Suppressor macrophage treated with lipopolysaccharide for 4 hours (primary cell): ENCODE measurements at places on chromosomes 7 and 10.
A peak's percentile ranks its signal among the peaks of the same experiment; 100 is the strongest.

DNA sequence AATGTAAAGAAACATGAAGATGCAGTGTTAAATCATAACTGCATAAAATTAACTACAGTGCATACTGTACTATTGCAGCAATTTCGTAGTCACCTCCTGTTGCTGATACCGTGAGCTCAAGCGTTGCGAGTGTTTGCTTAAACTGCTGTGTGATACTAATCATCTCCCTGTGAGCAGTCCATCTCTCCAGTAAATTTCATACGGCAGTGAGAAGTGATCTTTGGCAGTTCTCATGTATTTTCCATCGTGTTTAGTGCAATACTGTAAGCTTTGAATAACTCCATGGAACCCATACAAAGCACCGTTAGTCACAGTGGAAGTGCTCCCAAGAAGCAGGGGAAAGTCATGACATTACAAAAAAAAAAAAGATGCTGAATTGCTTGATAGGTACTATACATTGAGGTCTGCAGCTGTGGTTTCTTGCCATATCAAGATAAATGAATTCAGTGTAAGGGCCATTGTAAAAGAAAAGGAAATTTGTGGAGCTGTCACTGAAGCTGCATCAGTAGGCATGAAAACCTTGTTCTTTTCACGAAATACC, 360.4 kb downstream of the EXOC4 start:
- DNase-seq, result no peak

DNA sequence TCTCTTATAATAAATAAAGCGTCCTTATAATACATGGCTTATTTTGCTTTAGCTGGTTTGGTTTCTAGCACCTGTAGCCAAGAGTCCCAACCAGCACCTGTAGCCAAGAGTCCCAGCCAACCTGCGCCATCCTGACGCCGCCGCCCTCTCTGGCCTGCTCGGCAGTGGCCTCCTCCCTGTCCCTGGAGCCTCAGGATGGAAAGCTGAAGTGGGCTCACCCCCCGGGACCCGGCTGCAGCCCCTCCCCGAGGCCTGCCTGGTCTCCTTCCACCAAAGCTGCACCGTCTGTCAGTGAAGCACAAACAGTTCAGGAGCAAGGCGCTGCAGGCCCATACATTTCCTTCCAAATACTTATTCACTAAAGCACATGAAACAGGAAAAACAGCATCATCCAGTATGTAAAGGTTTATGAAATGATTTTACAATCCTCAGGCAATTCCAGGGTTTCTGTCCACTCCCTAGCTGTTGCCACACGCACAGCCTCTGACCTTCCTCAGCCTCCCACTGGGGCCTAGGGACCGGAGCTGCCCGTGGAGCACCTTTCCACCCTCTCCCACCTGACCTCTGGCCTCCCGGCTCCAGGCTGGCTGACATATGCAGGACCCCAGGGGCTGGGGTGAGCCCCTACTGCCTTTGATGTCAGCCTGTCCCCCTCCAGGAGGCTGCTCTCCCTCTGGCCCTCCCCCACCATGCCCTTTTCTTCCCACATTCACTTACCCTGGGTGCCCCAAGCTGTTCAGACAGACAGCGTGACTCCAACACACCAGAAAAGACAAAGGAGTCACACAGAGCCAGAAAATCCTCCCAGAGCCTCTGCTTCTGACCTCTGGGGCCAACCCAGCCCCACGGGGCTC, 149.6 kb upstream of the PPP2R2D start:
- no peak for DNase-seq

- DNase-seq, result no peak
Observed at GRCh38 chr10:47183704-47184041, 116.3 kb upstream of the GDF10 start.

- DNase-seq, result no peak
Observed at GRCh38 chr10:127855591-127855881, 37.2 kb downstream of the CLRN3 start.

GRCh38 chr7:93920496-93921182, 896 bp upstream of the GNG11 start:
- no peak for DNase-seq

GRCh38 chr10:48507933-48508790, 96.7 kb downstream of the ARHGAP22 start:
- peak; percentile 59 for DNase-seq

DNA sequence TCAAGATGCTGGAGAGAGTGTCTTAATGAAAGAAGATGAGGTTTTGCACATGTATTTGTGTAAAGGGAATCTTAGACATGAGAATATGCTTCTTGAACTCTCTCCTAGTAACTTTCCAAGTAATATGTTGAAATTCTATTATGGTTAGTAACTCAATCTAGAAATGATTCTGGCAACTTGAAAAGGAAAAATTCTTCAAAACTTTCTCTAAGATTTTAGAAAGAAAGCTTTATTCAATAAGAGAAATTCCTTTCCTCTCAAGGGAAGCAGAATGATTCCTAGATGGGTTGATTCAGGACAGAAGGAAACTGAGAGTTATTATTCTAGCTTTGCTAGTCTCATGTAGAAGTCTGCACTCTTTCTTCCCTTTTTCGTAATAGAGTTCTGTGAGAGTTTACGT, 364.3 kb upstream of the PLXDC2 start:
- no peak for DNase-seq

GRCh38 chr7:102279537-102280400, 6.9 kb upstream of the SH2B2 start:
- peak; percentile 62 for DNase-seq

GRCh38 chr7:1548438-1548831, 7.6 kb downstream of the TMEM184A start:
- peak; percentile 22 for DNase-seq

- peak; percentile 80 for DNase-seq
Observed at GRCh38 chr10:133318494-133319127, 9.9 kb downstream of the ZNF511 start.

- no peak for DNase-seq
Observed at GRCh38 chr7:92872701-92873100, 36.3 kb upstream of the CDK6 start.

GRCh38 chr10:114322344-114322743, 82.0 kb downstream of the AFAP1L2 start:
- no peak for DNase-seq

DNA sequence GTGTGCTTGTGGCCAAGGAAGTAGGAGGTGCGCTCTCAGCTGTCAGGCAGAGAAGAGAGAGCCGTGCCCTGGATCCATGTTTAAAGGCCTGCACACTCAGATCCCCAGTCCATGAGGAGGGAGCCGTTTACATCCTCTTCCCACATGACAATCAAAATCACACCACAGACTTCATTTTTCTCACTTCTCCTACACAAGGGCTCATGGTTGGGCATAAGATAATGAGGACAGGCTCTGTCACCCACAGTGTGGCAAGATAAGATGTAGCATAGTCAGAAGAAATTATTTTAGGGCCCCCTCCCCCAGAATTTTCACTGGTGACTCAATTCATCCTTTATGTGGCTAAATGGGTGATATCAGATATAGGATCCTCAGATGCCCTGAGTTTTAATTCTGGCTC, 35.9 kb upstream of the INHBA start:
- DNase-seq, result peak; percentile 26

DNA sequence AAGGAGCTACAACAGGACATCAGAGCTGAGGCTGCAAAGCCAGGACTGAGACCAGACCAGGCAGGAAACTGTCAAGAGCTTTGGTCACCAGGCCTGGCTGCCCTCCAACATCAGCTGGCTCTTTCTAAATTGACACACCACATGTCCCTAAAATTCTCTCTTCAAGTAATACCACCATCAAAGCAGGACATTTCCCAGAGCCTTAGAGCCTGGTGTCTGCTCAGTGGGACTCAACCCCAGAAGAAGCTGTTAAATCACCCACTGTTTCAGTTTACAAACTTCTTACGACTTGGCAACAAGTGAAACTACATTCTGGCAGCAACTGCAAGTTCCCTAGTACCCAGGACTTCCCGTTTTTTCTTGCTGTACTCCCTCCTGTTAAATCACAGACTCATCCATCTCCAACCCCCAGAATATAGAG, 3.8 kb upstream of the IL6 start:
- peak; percentile 93 for DNase-seq

GRCh38 chr10:1003884-1004670, 15.8 kb downstream of the GTPBP4 start:
- no peak for DNase-seq

- DNase-seq, result no peak
Observed at GRCh38 chr7:103947026-103947655, 42.3 kb downstream of the RELN start.

DNA sequence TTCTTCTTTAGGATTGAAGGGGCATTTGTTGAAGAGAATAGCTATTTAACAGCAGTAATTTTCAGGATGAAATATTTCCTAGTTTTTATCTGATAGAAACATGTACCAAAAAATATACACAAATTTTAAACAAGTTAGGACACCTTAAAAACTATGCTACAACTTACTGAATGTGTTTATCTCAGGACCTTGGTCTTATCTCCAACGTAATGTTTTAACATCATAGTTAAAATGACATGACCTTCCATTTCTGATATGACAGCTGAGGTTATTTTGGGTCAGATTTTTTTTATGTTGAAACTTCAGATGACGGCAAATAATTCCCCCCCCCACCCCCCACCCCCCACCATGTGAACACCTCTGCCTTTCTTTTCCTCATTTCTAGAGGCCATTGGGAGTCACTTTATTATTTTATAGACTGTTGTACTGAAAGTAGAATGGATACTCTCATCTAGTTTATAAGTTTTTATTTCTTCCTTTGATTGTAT, 8.0 kb downstream of the MRLN start:
- no peak for DNase-seq

- no peak for DNase-seq
Observed at GRCh38 chr7:155372782-155373358, 75.2 kb downstream of the INSIG1 start.

GRCh38 chr7:10460474-10460873, 513.2 kb upstream of the PHF14 start:
- DNase-seq, result no peak

DNA sequence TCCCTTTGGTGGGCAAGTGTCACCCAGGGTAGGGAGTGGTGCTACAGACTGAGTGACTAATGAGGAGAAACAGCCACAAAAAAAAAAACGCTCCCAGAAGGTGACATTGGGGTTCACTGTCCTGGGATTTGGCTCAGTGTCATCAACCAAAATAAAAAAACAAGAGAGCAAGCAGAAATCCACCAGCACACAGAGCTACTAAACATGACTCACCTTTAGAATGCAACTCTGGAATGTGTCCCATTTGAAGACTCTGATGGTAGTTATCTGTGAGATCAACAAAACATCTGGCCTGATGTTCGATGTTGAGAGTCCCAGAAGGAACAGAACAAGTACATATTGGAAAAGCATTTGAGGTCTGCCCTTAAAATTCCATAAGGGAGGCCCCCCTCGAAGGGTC, 200.3 kb upstream of the LYZL2 start:
- DNase-seq, result no peak

- peak; percentile 94 for DNase-seq
Observed at GRCh38 chr10:17851611-17852010, 42.5 kb downstream of the MRC1 start.

GRCh38 chr10:50552771-50553535, 70.8 kb downstream of the SGMS1 start:
- peak; percentile 15 for DNase-seq
